Stimulated activated CD4-positive, alpha-beta T cell treated with anti-CD3 and anti-CD28 coated beads, Interleukin-15, amount 100 ng/mL, for 1 hour (primary cell): ENCODE measurements at places on chromosomes 6 and 20.

DNA sequence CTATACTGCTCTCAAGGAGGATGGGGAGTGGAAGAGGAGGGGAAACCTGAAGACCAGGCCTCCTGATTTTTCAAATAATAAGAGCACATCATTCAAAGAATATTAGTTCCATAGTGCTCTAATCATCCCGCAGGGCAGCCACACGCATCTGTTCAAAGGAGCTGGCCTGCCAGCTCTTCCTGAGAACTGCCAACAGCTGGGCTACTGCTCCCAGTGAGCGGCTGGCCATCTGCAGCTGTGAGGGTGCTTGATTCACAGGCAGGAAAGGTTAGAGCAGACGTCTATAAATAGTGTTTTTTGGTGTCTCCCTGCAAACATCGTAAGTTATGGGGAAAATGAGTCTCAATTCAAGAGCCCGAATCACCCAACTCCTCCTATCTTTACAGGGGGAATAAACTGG is 17.3 kb downstream of the NSFL1C start:
- no peak for DNase-seq

DNA sequence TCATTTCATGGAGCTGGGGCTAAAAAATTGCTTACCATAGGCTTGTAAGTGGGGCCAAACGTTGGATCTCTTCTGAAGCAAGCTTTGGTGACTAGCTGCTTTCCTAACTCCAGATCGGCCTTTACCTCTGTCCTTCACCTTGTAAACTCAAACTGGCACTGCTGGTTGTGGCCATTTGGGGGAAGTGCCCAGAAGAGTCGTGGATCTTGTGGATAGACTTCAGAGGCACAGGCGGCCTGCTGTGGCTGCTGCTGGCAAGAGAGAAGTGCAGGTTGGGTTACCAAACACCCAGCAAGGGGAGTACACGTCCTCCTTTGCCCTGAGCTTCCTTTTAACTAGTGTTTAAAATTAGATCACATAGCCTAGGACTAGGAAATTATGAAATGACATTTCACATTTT is 36.8 kb upstream of the KLHL31 start:
- no peak for DNase-seq

GRCh38 chr6:148203281-148203925 is 139.2 kb upstream of the SASH1 start:
- DNase-seq, result no peak

- DNase-seq, result no peak
Measured at GRCh38 chr6:25541228-25541627, 110.8 kb upstream of the SCGN start.

DNA sequence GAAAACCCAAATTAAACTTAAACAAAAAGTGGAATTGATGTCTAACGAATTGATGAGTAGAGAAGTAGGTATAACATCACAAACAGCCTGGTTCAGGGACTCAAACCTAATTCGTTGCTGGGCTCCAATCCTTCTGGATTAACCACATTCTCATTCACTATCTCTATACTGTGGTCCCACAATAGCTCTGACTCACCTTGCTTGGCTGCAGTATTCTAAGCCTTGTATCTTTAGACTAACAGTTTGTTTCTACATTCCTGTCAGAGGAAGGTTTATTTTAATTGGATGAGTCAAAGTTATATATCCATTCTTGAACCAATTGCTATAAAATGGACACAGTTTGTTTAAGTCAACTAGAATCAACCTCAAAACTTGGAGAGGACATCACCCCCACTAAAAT is 530.5 kb upstream of the PTCHD4 start:
- no peak for DNase-seq

- no peak for DNase-seq
Measured at GRCh38 chr6:8066108-8066507, 1.9 kb upstream of the BLOC1S5 start.

DNA sequence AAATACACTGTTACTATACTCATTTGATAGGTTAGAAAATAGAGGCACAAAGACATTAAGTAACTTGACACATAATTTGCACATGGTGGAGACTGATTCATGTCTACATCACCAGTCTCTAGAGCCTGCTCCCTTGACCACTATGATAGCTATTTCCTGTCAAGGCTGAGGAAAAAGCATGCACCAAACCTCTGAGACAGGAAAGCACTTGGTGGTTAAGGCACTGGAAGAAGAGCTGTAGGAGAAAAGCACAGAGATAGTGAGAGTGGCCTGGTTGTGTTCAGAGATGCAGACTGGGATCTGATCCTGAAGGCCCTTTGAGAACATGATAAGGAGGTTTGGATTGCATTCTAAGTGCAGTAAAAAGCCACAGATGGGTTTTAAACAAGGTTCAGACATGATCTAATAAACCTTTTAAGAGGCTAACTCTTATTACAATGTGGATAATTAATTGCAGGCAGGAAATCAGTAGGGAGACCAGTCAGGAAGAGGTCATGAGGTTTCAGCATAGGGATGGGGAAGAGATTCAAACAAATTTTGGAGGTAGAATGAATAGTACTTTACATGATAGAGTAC is 168.9 kb downstream of the PHF3 start:
- DNase-seq, result no peak

DNA sequence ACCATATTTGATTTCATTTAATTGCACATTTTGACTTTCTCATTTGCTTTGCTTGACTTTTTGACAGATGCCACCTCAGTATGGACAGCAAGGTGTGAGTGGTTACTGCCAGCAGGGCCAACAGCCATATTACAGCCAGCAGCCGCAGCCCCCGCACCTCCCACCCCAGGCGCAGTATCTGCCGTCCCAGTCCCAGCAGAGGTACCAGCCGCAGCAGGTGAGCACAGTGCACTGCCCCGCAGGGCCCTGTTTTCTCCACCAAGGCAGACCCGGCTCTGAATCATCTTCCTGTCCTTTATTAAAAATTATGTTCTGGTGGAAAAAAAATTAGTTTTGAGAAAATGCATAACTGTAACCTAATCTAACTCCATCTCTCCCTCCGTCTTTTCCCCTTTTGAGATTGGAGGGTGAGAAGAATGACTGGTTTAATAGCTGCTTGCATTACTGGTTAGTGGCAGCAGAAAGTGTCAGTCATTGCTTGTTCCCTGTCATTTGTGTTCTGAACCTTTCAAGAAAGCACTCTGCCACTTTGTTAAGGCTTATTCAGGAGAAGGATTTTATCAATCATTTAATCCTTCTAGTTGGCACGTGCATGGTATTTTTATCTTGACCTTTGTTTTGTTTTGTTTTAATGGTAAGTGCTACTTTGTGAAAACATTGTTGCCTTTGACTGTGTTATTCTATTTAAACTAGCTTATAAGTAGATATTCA is 124.3 kb downstream of the ARID1B start:
- no peak for DNase-seq

DNA sequence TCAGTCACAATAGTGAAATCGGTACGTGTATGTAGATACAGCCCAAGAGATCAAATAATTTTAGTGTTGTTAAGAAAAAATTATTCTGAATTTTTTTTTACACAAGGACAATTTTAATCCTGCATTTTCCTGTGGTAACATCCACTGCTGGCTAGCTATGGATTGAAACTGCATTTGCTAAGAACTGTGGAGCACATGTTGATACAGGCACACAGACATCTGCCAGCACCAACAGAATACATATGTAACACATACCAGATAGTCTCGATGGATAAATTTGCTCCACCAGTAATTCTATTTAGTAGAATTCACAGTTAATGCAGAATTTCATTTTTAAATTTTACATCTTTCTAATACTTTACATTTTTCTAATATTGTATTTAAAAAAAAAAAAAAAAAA is 2.2 kb downstream of the ASIP start:
- no peak for DNase-seq

GRCh38 chr20:21701171-21701876 is 4.1 kb upstream of the PAX1 start:
- no peak for DNase-seq

DNA sequence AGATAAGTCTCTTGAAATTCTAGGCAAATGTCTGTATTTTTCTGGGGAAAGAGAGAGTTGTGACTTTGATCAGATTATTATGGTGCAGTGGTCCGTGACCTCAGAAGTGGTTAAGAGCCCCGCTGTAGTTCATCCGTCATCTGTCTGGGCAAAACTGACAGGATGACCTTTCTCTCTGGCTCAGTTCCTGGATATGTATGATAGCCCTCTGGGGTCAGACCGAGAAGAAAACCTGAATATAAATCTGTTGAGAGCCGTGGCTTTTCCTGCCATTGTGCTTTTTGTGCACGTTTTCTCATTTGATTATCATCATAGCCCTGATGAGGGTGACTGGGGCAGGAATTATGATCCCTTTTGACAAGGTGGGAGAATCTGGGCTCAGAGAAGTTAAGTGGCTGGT is 26.5 kb downstream of the GHRH start:
- DNase-seq, result no peak

GRCh38 chr6:149862922-149863697 is 1.0 kb downstream of the LRP11 start:
- peak; percentile 12 for DNase-seq

- no peak for DNase-seq
Measured at GRCh38 chr6:55184782-55185530, 10.6 kb downstream of the HCRTR2 start.

DNA sequence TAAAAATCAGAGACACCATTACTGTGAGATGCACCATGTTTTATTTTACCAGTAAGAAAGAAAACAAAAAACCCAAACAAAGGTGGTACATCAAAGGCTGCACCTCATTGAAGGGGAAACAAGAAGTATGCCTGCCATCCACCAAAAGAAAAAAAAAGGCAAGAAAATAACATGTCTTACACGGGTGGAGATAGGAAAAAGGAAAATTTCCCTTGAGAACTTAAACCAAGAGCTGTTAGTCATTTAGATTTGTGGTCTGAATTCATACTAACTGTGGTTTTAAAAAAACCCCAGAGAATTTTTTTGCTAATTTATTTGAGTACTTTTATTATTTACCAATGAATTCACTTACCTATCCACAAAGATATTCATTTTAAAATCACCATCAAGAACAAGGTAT is 144.0 kb downstream of the LRRC1 start:
- DNase-seq, result no peak

GRCh38 chr6:7402716-7403115 is 13.1 kb downstream of the RIOK1 start:
- DNase-seq, result no peak

GRCh38 chr20:53227523-53227922 is 255.4 kb downstream of the TSHZ2 start:
- DNase-seq, result no peak

GRCh38 chr6:66937180-66937579 is 1230.2 kb upstream of the EYS start:
- no peak for DNase-seq

GRCh38 chr6:44224029-44224964 is 902 bp downstream of the SLC29A1 start:
- DNase-seq, result no peak

- no peak for DNase-seq
Measured at GRCh38 chr6:146664871-146665360, 66.1 kb downstream of the ADGB start.
